IMR-90 (cell line): ENCODE measurements at places on chromosomes 4 and X. TPM values are rescaled to one million over a fixed set of nuclear protein-coding genes. Genes with fewer than 3 reads are reported as not detected.
A peak's percentile ranks its signal among the peaks of the same experiment; 100 is the strongest.

- DNase-seq = no peak
- H3K27ac ChIP-seq = no peak overlapping the region
- no peaks in the 10 kb centered on the region for H3K27me3 ChIP-seq
- H3K4me1 ChIP-seq = no peaks in the 10 kb centered on the region
- no peak overlapping the region for H3K4me3 ChIP-seq
These were observed 24.2 kb upstream of the CSF2RA start for GRCh38 chrX:1244164-1245076.

DNA sequence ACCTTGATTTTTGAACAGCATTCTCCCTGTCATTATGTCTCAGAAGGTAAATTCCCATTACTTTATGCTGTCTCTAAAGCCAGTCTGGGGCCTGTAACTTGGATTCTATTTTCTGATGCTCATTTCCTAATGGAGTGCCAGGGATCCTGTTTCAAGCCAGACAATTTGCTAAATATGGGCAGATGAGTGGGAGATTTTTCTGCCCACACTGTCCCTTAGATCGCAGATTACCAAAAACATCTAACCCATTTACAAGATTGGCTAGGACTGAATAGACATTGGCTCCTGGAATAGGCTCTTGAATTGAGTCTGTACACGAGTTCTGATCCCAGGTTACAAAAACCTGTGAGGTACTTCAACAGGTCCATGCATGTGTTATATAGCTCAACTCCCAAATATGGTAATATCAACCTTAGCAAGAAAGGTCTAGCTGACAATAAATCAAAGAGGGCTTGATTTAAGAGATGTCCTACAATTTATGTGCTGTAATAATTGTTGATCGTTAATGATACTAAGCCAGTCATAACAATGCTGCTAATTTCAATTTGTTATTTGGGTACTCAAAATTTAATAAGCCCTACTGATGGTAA is 5.7 kb downstream of the GPC3 start:
- H3K27me3 ChIP-seq = peaks cover 3% of the 10 kb centered on the region; the same call in 1 of the 2 replicates
- no peaks in the 10 kb centered on the region for H3K36me3 ChIP-seq
- no peak overlapping the region for H3K27ac ChIP-seq
- no peak for DNase-seq
- H3K4me3 ChIP-seq = no peak overlapping the region

DNA sequence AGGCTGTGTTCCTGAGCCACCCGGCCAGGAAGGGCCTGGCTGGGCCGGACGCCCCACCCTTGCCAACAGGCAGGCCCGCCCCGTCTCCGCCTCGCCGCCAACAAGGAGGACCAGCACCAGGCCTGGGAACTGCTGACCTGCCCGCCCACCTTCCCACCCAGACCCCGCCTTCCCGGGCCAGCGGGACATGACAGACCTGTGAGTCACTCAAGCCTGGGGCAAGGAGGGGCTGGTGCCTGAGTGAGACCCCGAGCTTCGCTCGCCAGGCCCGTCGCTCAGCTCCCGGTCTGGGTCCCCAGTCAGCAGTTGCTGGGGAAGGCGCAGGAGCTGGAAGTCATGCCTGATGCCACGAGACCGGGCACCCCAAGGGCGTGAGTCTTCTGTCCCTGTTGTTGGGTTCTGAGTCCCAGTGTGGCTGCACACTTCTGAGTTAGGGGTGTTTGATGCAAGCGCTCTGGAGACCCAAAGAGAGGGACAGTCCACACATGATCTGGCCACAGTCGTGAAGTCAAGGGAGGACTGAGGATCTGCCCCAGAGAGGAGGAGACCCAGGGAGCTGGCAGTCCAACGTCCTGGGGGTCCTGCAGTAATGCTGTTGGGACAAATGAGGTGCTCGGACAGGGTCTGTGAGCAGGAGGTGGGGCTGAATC is at the start of gene DNASE1L1:
TSS of gene DNASE1L1 (minus strand) at position 33 of the 650 bp plus-strand sequence. CDS start 3,686 bp downstream, outside the sequence.
- H3K27ac ChIP-seq = peak within 1 kb of the TSS; percentile 92
- H3K4me3 ChIP-seq = peak within 1 kb of the TSS; percentile 76
- H3K4me1 ChIP-seq = peaks cover 4% of the 10 kb centered on the region
- H3K36me3 ChIP-seq = peaks cover 5% of the 10 kb centered on the region

GRCh38 chr4:151408380-151408629 is 671 bp upstream of the FHIP1A start:
- peak overlapping the region; percentile 44 for H3K4me3 ChIP-seq
- no peak overlapping the region for H3K27ac ChIP-seq
- peaks cover 35% of the 10 kb centered on the region for H3K27me3 ChIP-seq
- H3K4me1 ChIP-seq = peaks cover 3% of the 10 kb centered on the region; the same call in 1 of the 2 replicates
- H3K36me3 ChIP-seq = no peaks in the 10 kb centered on the region

DNA sequence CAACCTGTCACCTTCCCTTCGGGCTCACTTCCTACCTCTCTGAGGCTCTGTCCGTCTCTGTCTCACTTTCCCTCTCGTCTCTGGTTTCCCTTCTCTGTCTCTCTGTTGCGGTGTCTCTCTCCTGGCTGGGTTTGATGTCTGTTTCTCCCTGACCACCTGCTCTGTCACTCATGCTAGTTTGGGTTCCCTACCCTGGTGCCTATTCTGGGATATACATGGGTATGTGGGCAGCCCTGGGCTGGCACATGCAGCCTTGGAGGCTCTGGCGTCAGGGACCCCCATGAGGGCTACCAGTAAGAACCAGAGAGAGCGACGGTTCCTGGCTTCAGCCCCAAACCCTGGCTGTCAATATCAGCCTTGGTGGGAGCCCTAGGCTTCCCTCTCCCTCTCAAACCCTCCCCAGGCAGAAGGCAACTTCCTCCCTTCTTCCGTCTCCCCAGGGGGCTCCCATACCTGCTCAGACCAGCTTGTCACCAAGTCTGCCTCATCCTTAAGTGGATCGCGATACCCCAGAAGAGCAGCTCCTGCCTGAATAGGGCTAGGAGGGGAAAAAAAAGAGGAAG is 314 bp downstream of the DNASE1L1 start:
- H3K36me3 ChIP-seq = peaks cover 3% of the 10 kb centered on the region; the same call in 1 of the 2 replicates
- H3K4me1 ChIP-seq = peaks cover 4% of the 10 kb centered on the region
- H3K27me3 ChIP-seq = no peaks in the 10 kb centered on the region
- peak overlapping the region; percentile 76 for H3K4me3 ChIP-seq
- H3K27ac ChIP-seq = peak overlapping the region; percentile 92
- DNase-seq = no peak

DNA sequence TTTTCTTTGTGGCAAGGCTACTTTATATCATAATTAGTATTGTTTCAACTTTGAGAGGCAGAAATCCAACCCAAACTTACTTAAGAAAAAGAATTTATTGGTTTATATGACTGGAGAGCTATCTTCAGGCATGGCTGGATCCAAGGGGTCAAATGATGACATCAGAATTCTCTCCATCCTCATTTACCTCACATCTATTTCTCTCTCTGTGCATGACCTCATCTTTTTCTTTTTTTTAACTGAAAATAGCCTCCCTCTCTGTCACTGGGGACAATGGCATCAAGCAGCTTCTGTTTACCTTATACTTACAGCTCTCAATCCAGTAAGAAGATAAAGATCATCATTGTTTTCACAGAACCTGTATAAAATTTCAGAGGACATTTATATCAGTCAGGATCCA is 12.0 kb upstream of the EXOC1L start:
- no peak overlapping the region for H3K4me3 ChIP-seq
- no peaks in the 10 kb centered on the region for H3K36me3 ChIP-seq
- no peaks in the 10 kb centered on the region for H3K4me1 ChIP-seq
- peaks cover 2% of the 10 kb centered on the region; the same call in 1 of the 2 replicates for H3K27me3 ChIP-seq
- no peak overlapping the region for H3K27ac ChIP-seq

DNA sequence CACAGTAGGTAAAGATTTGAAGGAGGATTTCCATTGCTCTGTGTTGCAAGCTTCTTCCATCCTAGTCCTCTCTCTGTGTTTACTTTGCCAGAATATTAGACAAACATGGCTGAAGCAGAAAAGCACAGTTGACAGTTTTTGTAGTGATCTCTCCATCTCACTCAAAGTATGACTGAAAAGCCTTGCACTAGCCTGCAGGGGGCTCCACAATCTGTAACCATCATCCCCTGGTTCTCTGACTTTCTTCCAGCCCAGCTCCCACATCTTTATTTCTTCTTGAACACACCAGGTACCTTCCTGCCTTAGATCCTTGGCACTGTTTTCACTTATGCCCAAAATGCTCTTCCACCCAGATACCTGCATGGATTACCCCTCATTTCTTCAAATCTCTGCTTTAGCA is 34.1 kb upstream of the HHIP start:
- H3K36me3 ChIP-seq = no peaks in the 10 kb centered on the region
- no peaks in the 10 kb centered on the region for H3K27me3 ChIP-seq
- H3K4me1 ChIP-seq = peaks cover 1% of the 10 kb centered on the region; the same call in 1 of the 2 replicates

GRCh38 chrX:16516232-16516876 is 133.6 kb upstream of the S100G start:
- no peak overlapping the region for H3K27ac ChIP-seq
- no peak overlapping the region for H3K4me3 ChIP-seq
- DNase-seq = peak; percentile 6
- H3K27me3 ChIP-seq = no peaks in the 10 kb centered on the region; the same call in none of the 2 replicates
- no peaks in the 10 kb centered on the region for H3K36me3 ChIP-seq

- H3K27me3 ChIP-seq = no peaks in the 10 kb centered on the region
- H3K4me1 ChIP-seq = no peaks in the 10 kb centered on the region
- DNase-seq = no peak
- no peak overlapping the region for H3K4me3 ChIP-seq
These were observed 17.9 kb downstream of the LRBA start for GRCh38 chr4:150997141-150997540.

DNA sequence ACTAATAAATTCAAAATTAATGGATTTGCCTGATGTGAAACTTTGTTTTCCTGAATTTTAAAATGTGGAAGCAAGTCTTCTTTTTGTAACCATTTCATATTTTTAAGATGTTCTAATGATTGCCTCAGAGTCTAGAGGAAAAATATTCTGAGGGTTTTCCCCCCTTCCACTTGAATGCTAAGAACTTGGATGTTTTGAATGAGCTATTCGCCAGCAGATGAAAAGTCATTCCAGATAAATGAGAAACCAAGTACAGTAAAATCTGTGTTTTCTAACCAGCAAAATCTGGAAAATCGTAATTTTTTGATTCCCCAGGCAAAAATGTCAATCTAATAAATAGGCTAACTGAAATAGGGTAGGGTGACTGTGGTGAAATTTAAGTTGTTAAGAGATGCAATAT is 45.6 kb downstream of the SLIT2 start:
- no peak overlapping the region for H3K27ac ChIP-seq
- H3K36me3 ChIP-seq = no peaks in the 10 kb centered on the region
- H3K4me3 ChIP-seq = no peak overlapping the region
- no peaks in the 10 kb centered on the region for H3K4me1 ChIP-seq
- DNase-seq = peak; percentile 32

DNA sequence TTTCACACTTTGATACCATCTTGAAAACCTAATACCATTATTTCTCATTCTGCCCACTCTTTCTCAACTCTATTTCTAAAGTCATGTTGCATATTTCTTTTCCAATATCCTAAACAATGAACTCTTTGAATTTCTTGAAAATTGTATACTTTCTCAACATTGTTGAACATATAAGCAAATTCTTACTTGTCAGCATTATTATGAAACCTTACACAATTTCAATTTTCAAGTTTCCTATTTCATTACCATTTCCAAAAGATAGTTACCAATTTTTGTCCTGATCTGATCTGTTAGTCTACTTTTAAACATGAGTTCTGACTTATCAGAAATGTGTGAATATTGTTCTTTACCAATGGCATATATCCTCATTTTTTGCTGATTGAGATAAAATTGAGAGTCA is 806.3 kb upstream of the IGFBP7 start:
- no peaks in the 10 kb centered on the region for H3K36me3 ChIP-seq
- H3K27ac ChIP-seq = no peak overlapping the region
- no peak overlapping the region for H3K4me3 ChIP-seq
- no peaks in the 10 kb centered on the region for H3K27me3 ChIP-seq
- DNase-seq = no peak

- no peak overlapping the region for H3K4me3 ChIP-seq
- no peak overlapping the region for H3K27ac ChIP-seq
- H3K27me3 ChIP-seq = no peaks in the 10 kb centered on the region
These were observed 398.3 kb upstream of the FAM47C start for GRCh38 chrX:36609616-36610585.

DNA sequence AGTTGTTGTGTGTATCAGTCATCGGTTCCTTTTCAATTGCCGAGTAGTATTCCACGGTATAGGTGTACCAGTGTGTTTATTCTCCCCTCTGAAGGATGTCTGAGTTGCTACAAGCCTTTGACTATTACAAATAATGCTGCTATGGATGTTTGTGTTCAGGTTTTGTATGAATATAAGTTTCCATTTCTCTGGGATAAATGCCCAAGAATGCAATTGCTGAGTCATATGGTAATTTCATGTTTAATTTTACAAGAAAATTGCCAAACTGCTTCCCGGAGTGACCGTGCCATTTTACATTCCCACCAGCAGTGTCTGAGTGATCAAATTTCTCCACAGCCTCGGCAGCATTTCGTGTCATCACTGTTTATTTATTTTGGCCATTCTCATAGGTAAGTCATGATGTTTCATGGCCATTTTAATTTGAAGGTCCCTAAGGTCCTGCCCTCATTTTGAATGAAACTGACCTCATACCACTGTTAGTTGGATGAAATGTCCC is 73.9 kb downstream of the IRF2 start:
- peaks cover 44% of the 10 kb centered on the region for H3K36me3 ChIP-seq
- H3K4me3 ChIP-seq = no peak overlapping the region
- no peaks in the 10 kb centered on the region for H3K27me3 ChIP-seq
- DNase-seq = peak; percentile 97

DNA sequence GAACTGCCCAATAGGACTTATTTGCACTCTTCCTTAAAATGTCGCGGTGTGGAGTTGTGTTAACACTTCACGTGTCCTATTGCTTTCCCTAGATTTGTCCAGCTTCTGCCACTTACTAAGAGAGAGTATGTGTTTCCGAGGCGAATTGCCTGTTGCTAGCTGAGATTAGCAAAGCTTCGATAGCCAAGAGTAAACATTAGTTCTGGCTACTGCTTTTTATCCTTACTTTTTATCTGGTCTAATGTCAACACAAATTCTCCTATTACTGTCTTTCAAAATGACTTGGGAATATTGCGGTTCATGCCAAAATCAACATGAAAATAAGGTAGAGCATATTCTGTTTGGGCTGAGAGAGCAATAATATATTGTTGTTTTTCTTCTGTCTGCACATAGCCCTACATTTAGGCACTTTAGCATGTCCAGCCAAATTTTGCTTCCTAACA is 90.4 kb upstream of the VEGFC start:
- peaks cover 9% of the 10 kb centered on the region for H3K4me1 ChIP-seq
- H3K27me3 ChIP-seq = no peaks in the 10 kb centered on the region
- peak overlapping the region; percentile 39; the same call in 1 of the 2 replicates for H3K27ac ChIP-seq
- no peaks in the 10 kb centered on the region for H3K36me3 ChIP-seq

GRCh38 chr4:48698029-48698971 is 81.8 kb downstream of the FRYL start:
- peaks cover 11% of the 10 kb centered on the region; the same call in 1 of the 2 replicates for H3K4me1 ChIP-seq
- no peak overlapping the region for H3K4me3 ChIP-seq
- peak; percentile 85 for DNase-seq
- H3K27me3 ChIP-seq = no peaks in the 10 kb centered on the region
- no peaks in the 10 kb centered on the region for H3K36me3 ChIP-seq

TAF7L gene
- total RNA-seq = 0.18 and 0.28 TPM in 2 replicates

UGDH gene
- total RNA-seq = 257 and 600 TPM in 2 replicates

CXCL8 gene
- 2.7 and 3.3 TPM in 2 replicates for total RNA-seq

HMX1 gene
- total RNA-seq = not detected in 2 replicates

SCML2 gene
- total RNA-seq = 1.3 and 1.7 TPM in 2 replicates

ANKRD50 gene
- 35.3 and 45.8 TPM in 2 replicates for total RNA-seq

GSPT2 gene
- 5.9 and 8.3 TPM in 2 replicates for total RNA-seq

FGB gene
- total RNA-seq = not detected in 2 replicates
